Activated T-cell treated with anti-CD3 and anti-CD28 coated beads for 48 hours (primary cell): ENCODE measurements at places on chromosomes 6 and 20.

DNA sequence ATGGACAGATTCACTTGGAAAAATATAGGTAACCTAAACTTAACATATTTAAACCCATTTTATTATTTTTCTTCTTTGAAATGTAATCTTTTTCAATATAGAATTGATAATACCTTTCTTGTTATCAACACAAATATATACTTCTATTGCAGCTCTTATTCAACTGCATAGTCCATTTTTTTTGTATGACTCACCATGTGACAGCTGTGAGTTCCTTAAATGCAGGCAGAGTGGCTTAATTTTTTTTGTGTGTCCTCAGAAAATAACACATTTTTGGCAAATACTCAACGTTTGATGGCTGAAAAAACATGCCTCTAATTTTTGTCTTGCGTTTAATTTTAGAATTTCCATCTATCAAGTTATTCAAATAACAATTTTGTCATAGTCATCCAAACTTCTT lies 454.8 kb downstream of the PHF3 start:
- DNase-seq = no peak

DNA sequence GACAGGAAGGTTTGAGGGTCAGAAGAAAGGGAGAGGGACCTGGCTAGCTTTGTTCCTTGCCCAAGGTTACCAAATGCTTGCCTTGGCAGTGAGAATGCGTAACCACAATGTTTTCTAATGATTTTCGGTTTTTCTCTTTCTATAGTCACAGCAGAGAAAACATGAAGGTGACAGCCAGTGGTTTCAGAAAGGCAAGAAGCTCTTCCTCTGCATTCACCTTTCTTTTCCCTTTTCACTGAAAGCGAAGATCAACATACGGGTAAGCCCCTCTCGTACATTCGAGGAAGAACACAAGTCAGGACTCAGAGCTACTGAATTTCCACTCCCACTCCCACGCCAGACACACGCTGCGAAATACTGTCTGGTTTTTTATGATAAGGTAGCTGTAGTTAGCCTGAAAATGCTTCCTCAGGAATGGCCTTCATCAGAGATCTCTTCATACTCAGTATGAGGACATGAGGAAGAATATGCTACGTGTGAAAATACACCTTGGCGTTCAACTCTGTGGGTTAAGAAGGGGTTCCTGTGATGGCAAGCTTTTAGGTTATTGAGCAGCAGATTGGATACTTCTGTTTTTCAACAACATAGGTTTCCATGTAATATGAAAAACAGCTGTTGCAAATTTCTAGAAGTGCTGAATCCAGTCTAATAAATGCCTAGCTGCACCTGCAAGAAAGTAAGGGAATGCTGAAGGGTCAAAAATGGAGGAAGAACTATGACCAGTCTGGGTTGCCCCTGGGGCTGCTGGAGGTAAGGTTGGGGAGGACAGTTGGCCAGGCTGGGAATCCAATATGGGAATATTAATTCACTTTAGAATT lies 7.4 kb upstream of the CD83 start:
- DNase-seq = no peak

GRCh38 chr6:118544105-118544504 lies 4.0 kb upstream of the PLN start:
- no peak for DNase-seq

GRCh38 chr6:70551566-70551965 lies 15.2 kb upstream of the SDHAF4 start:
- no peak for DNase-seq

DNA sequence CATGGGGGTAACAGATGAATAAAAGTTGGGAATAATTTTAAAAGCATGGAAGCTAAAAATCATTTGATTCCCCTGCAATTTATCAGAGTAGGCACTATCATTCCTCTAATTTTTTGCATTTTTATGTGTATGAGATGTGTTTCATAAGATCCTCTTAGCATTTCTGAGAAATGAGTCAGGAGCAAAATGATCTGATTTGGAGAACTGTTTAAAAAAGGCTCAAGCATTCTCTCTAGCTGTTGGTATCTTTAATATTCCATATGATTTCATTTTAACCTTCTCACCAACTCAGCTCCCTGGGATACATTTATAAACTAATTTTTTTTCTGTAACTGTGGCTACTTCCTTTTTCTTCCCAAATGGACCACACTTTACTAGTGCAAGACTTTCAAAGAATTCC lies 60.9 kb downstream of the MCHR2 start:
- DNase-seq = no peak

GRCh38 chr20:18986895-18987580 lies 173.5 kb downstream of the SCP2D1 start:
- no peak for DNase-seq

DNA sequence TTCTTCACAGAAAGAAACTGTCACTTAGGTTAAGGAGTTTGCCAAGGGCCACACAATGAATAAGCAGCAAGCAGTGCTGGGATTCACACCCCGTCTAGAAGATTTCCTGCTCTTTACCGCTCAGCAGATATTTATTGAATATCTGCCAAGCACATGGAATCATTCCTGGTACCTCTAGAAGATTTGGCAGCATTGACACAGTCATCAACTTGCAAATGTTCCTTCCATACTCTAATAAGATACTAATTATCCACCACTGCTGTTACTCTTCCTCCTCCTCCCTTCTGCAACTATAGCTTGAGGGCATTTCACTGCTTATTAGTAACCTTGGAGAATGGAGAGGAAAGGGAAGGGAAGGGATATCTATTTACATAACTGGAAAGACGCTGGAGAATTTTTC lies 13.0 kb downstream of the MOXD1 start:
- no peak for DNase-seq

GRCh38 chr6:167422934-167423333 lies 98.0 kb downstream of the TTLL2 start:
- no peak for DNase-seq

DNA sequence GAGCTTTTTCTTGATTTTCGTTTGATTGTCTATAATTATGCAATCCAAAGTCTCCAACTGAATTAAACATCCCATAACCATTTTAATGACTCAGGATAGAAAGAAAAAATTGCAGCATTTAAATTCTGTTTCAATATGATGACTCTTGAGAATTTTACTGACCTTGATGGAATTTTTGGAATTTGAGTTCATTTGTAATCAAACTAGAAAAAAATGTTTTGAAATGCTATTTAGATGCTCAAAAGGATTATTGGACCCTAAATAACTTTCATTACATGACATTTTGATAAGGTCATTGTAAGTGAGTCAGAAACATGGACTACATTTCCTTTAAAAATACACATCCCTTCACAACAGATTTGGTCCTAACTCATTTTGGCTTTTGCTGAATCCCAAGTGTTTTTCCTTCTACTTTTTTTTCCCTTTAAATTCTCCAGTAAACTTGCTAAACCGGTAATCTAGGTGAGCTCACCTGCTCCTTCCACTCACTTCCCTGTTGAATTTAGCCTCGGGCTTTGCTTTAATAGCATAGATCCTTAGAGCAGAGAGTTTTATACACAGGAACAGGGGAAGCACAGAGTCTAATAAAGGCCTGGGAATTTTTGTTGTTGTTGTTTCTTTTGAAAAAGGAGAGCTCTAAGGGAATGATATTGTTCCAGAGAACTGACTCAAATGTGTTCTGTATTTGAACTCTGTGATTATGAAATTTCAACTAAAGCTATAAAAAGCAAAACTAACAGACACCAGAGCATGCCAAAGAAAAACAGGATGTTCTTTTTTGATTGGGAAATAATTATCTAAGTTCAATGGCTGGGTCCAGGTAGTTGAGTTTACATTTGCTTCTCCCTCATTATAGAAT lies 1088.2 kb upstream of the CITED2 start:
- DNase-seq = no peak

GRCh38 chr20:9927224-9927623 lies 88.3 kb upstream of the PAK5 start:
- no peak for DNase-seq

DNA sequence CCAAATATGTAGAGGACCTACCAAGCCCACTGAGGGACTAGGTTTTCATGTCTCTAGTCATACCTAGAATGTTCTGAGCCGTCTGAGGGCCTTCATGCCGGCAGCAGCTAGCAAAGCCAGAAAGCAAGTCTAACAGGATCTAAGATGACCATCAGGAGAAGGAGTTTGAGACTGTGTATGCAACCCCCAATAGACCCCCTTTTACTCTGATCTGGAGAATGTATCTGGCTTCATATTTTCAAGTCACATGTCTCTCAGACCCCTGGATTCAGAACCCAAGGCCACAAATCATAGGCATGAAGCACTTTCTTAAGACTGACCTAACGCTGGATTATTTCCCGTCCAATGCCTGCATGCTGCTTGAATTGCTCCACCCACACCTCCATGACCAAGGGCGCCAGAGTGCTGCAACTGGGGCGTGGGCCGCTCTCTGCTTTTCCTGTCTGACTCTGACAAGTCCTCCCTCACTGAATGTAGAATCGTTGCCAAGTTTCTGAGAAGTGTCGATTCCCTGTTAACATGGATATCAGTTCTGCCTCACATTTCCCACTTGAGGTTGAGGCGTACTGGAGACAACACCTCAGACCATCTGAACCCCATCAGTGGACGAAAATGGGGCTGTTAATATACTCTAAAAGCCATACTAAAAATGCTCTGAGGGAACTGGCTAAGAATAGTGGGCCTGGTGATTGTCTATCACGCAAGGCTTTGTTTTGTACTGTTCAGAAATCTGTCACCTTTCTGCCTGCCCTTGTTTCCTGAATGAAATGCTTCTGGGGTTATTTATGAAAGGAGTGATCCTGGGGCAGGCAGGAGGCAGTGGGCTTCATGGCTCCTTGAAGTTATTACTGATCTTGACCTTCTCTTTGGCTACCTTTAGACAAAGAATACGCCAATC lies 23.9 kb upstream of the ASXL1 start:
- peak; percentile 42 for DNase-seq

DNA sequence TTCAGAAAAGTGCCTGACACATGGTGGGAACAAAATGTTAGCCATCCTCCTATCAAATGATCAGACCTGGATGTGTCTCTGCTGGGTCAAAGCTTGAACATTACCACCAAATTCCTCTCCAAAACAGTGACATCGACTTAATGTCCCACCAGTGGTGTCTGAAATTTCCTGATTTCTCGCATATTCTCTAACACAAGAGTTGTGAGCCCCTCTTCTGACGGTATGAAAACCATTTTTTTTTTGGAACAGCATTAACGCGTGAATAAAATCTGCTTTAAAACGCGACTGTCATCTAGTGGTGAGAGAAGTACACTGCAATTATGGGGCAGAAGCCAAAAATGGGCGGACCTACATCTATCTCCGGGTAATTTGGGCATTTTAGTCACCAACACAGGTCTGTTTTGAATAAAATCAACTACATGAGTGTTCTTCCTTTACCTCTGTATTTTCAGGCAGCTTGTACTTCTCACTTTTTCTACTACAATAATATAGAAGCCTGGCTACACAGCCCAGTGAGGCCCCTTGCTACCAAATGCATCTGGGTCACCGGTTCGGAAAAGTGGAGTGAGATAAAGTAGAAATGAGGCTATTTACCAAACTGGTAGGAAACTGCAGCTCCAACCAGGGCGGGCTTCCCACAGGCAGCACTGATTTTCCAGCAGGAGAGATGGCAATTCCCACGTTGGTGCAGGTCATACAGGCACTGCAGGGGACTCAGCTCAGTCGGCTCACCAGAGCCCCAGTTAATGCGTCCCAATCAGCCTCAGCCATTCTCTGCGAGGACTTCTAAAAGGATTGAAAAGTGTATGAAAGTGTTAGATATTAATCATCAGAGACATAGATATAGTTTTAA lies 27.4 kb downstream of the MGME1 start:
- DNase-seq = peak; percentile 6

DNA sequence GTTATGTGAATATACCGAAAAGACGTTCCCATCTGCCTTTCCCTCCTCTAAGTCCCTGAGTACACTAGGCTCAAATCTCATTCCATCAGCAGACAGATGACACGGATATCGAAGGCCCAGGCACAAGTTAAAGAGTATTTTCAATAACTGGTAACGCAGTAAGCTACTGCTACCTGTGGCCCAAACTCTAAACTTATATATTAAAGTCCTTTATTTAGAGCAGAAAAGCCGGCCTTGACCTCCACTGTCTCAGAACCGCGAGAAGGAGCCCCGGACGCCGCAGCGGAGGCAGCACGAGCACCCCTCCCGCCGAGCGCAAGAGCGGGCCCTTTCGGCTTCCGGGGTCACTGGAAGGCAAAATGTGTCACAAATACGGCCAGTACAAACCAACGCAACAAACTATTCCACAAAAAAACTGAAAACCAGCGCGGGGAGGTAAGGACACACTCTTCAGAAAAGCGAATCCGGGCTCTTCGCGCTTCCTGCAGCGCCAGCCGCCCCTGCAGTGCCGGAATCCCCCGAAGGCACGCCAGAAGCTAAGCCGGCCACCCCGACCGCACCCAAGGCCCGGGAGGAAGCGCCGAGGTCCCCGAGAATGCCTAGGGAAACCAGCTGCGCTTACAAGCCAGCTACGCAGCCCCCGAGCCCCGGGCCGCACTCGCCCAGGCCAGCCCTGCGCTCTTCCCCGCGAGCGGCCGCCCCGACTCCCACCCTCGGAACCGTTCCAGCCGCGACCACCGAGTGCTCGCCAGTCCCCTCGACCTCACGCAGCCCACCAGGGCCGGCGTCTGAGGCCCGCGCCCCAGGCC lies 681 bp downstream of the DIDO1 start:
- peak; percentile 35 for DNase-seq

DNA sequence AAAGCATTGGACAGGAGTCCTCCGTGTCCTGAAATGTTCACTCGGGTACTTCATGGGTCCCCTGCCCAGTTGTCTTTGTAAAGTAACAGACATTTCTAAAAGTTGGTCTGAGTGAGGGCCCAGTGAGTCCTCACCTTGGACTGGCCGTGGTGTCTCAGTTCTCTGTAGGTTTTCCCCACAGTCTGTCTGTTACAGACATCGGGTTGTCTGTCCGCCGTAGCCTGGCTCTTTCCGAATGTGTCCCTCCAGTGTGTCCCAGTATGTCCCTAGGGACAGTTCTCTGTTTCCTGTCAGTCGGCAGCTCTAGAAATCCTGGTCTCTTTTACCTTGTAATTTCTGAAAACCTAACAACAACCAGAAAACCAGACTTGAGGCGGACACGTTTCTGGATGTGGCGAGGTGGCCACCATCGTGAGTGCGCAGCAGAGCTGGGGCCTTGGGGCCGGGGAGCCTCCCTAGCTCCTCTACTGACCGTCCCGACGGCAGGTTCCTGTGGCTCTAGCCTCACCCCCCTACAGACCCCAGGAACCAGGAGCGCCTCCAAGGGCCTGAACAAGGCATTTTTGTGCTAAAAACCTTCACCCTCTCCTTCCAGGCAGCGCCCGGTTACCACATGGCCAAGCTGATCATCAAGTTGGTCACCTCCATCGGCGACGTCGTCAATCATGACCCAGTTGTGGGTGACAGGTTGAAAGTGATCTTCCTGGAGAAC lies 42.2 kb downstream of the PYGB start:
- DNase-seq = no peak

GRCh38 chr20:36856691-36857635 lies 19.0 kb upstream of the TLDC2 start:
- no peak for DNase-seq

GRCh38 chr6:159463119-159463829 lies 229.8 kb downstream of the SOD2 start:
- DNase-seq = no peak

DNA sequence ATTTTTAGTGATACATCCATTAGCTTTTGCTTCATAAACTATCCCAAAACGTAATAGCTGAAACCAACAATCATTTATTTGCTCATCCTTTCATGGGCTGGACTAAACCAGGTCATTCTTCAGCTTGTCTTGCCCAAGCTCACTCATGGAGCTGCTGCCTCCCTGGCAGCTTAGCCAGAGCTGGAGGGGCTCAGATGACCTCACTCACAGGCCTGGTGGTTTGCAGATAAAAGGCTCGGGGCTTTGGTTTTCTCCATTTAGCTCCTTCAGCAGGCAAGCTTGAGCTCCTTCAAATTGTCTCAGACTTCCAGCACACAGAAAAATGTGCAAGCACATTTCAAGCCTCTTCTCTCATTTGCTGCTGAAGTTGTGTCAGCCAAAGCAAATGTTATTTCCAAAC lies 139.1 kb downstream of the BTBD3 start:
- DNase-seq = no peak
